Activated T-helper 2 cell treated with anti-CD3 and anti-CD28 coated beads, Interferon-gamma antibody, Interleukin-2, Interleukin-4, amounts not matched to agents 10 μg/mL and 5 μg/mL and 100 μg/mL, durations not matched to agents 14 hours and 24 hours and 36 hours (primary cell): ENCODE measurements at places on chromosomes 3 and 15.

- no peak for DNase-seq
Measured at GRCh38 chr15:77531191-77532000, 101.3 kb downstream of the LINGO1 start.

- no peak for DNase-seq
Measured at GRCh38 chr15:84921121-84921520, 36.7 kb downstream of the SLC28A1 start.

DNA sequence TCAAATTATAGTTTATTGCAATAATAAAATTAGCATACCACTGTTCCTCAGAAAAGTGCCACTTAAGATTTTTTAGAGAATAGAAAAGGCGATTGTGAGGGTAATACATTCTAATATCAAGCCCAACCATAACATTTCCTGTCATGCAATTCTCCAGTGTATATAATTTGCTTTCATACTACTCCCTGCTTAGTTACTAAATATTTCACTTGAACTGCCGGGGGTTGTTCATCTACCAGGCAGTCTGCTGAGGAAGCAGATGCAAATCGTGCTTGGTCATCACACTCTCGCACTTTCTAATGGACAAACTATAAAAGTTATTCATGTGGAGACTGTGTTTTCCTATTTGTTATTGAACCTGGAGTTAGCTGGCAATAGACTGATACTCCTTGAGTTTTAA lies 645.6 kb upstream of the CBLB start:
- no peak for DNase-seq

GRCh38 chr3:159882790-159883779 lies 105.5 kb upstream of the IL12A start:
- no peak for DNase-seq

- no peak for DNase-seq
Measured at GRCh38 chr15:86744198-86744780, 664.6 kb downstream of the AGBL1 start.

DNA sequence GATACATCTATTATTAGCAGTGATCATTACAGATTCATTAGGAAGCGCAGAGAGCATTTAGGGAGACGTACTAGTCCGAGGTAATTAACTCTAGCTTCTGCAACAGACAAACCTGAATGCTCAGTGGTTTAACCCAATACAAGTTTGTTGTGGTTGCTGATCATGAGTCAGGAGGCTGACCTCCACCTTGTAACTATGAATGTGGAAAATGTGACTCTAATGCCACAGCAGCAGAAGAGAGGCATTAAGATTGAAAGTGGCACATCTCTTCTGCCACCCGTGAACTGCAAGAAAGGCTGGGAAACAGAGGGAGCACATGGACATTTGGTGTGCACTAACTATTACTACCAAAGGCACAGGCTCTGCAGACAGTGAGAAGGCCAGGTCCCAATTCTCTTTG lies 71.2 kb upstream of the C3orf80 start:
- DNase-seq = no peak

DNA sequence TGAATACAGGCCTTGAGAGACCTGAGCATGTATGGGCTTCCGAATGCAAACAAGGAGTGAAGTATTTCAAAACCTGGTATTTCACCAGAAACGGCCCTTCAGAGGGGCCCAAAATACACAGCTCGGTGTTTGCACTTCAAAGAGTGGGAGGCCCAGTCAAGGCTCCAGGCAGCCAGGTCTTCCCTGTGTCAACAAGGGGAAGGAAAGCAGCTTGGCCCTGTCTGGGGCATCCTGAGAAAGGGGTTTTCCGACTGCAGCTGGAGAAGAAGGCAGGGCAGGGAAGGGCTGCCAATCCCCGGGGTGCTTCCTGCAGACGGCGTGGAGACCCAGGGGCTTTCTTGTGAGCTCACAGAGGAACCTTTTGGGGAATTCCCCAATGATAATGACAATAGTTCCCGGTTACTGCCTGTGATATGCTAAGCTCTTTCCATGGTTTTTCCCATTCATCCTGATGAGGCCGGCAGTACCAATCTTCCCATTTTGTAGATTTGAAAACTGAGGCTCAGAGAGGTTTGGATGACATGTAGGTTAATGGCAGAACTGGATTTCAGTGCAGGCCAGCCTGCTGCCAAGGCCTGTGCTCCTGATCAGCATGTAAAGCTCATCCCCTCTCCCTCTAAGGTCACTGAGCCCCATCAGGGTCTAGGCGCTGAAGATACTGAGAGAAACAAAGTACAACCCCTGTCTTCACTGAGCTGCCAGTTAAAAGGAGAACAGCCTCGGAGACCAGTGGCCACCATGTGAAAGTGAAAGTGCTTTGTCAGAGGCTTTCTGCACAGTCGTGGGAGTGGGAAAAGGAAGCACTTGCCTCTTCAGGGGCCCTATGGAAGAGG lies 43.0 kb upstream of the TLE3 start:
- no peak for DNase-seq

- DNase-seq = no peak
Measured at GRCh38 chr15:35657679-35658311, 111.8 kb upstream of the DPH6 start.

DNA sequence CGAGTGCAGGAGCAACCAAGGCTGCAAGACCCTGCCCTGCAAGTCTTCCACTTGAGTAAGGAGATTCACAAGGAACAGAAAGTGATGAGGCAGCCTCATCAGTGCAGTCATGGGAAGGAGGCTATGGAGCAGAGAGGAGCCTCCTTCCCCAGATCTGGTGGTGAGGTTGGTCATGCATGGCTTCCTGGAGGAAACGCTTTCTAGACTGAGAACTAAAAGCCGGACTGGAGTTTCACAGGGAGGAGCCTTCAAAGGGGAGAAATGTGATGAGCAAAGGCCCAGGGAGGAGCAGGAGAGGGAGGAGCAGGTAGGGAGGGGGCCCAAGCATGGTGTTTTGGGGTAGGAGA lies 139.9 kb downstream of the SRGAP3 start:
- no peak for DNase-seq

DNA sequence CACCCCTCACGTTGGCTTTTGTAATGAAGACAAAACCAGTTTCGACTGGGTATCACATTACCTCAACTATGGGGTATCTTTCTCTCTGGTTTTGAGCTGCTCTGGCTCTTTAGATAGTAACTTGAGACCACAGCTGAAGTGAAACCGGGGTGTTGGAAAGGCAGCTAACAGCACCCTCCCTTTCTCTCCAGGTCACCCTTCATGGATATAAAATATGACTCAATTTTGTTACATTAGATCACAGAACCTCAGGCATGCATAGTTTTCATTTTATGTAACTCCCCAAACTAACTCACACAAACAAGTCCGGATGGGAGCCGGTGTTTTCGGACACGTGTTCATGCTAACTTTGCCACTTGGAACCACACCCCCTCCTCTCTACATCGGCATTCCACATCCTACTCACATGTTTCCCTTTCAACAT lies 90.7 kb downstream of the NR2F2 start:
- no peak for DNase-seq

- DNase-seq = no peak
Measured at GRCh38 chr3:114428044-114428595, 134.3 kb downstream of the TIGIT start.

GRCh38 chr3:150783316-150783715 lies 20.3 kb upstream of the SIAH2 start:
- no peak for DNase-seq

DNA sequence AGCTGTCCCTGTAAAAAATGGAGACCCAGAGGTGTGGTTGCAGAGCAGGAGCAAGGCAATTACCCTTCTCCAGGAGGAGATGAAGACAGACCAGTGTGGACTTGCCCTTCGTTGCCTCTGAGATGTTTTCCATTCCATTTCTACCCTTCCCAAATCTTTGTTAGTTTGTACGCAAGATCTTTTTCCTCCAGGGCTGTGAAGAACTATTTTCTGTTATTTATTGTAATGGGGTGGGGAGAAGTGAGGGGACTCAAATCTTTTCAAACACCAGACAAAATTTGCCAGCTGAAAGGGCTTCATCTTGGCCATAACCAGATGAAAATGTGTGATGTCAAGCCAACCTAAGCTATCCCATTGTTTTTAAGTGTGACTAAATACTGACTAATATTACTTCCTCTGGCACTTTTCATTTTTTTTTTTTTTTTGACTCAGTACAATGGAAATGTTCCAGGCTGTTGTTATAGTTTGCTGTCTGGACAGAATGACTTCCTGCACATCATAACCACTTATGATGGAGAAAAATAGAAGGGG lies 271.3 kb upstream of the TPRG1 start:
- no peak for DNase-seq

GRCh38 chr15:38598749-38599148 lies 34.1 kb upstream of the RASGRP1 start:
- no peak for DNase-seq

DNA sequence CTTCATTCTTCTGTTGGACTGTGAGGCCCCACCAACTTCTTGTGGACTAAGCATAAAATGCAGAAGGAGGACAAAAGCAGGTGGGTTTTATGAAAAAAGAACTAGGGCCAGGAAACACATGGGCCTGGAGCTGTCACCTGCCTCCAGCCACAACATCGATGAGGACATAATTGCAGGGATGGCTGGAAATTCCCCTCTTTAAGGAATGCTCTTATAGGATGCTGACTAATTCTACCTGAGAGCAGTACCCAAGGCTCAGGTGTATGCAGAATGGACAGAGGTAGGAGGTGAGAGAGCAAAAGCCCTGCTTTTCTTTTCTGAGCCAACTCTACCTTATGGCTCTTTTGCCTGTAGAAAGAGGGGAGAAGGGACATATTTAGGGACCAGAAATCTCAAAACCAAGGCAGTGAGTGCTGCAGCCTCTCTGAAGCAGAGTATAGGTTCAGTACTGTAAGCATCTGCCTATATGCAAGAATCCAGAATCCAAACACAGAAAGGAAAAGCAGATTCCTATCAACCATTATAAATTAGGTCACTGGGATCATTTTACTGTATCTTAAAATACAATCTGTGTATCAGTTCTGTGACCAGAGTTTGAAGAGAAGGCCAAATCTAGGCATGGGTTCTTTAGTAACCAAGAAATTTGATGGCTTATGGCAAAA lies 205.3 kb upstream of the WNT5A start:
- DNase-seq = no peak

- DNase-seq = no peak
Measured at GRCh38 chr3:196251918-196252317, 35.6 kb downstream of the SLC51A start.

DNA sequence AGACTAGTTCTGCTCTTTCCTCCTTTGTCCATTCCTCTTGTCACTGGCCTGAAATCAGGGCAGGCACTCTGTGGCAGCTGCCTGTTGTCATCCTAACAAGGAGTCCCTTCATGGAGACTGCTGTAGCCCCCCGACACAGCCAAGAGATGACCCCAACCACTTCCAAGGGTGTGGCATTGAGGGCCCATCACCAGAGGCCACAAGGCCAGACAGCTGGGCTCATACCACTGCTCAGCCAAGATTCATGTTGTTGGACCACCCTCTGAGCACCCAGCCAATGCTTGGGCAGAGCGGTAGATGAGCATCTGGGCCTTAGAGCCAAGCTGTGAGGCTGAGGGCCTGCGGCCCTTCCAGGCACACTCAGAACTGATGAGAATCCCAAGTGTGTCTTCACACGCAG lies 85.4 kb downstream of the EPHB1 start:
- DNase-seq = no peak

- no peak for DNase-seq
Measured at GRCh38 chr3:97438131-97438530, 326.4 kb upstream of the ARL6 start.

GRCh38 chr3:102354818-102355515 lies 79.8 kb upstream of the ZPLD1 start:
- no peak for DNase-seq

DNA sequence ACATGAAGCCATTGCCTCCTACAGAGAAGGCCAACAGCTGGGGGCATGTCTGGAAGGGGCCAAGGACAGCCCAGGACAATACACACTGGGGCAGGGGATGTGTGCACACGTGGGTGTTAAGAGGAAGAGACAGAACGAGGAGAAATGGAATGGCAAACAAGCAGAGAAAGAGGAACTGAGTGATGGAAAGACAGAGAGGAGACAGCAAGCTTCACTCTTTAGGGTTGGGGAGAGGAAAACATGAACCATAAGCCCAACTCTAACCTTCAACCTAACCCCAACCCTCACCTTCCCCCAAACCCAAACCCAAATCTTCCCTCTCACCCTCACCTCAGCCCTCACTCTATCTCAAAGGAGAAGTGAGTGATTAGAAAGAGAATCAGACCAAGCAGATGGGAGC lies 11.9 kb upstream of the PARL start:
- DNase-seq = no peak

DNA sequence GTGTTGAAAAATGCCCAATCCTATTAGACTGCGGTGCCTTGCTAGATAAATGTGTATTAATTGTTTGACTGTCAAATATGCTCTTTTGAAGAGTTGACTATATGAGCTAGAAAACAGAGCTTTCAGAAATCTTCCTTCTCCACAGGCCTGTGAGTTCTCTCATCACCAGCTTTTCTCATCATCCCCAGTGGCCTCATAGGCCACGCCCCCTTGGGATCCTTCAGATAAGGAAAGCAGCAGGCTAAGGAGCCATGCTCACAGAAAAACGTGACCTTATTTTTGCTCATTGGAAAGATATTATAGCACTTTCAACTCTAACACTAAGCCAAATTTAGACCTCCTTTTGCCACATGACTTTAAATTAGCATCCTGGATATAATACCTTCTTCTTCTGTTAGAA lies 514.4 kb upstream of the ARRDC4 start:
- no peak for DNase-seq

DNA sequence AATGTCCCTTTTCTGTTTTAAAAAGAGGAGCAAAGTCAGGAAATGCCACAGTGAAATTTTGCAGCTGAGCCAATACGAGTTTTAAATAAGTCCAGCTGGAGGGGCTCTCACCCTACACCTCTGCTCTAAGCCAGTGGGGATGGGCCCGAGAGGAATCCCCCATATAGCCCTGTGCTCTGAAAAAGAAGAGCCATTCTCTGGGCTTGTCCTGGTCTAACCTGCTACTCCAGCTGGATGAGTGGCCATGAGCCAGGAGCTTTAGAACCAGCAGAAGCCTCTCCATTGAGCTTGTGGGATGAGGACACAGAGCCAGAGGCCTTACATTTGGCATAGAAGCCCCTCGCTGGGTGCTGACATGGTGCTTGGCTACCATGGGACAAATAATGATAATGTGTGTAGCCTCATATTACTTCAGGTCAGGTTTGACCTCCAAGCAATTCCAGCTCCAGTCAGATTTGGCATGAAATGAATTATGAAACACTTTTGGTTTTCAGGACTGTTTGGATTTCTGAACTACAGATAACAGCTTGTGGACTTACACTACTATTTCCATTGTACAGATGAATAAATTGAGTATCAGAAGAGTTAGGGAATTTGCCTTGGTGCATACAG lies 172.4 kb downstream of the CHST2 start:
- no peak for DNase-seq

DNA sequence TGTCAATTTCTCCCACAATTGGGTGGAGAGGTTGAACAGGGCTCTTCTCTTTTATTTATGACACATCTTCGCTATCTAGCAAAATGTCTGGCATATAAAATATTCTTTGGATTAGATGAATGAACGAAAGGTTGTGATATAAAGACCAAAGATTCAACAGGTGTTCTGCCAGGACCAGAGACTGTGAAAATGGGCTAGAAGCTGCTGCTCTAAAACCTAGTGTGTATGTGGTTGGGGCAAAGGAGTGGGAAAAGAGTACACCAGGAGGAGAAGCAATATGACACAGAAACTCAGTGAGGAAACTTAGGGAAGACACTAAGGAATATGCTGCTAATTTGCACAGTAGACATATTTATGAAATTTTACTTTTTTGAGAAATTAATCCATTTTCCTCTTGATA lies 102.0 kb upstream of the CCDC80 start:
- no peak for DNase-seq
